ENCODE measurements at places on chromosomes 2 and 18.

DNA sequence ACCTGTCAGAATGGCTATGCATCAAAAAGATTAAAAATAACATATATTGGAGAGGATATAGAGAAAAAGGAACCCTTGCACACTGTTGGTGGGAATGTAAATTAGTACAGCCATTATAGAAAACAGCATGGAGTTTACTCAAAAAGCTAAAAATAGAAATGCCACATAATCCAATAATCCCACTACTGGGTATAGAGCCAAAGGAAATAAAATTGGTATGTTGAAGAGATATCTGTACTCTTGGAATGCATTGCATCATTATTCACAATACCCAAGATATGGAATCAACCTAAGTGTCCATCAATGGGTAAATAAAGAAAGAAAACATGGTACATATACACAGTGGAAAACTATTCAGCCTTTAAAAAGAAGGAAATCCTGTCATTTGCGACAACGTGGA is 77.2 kb downstream of the C1D start:
- DNase-seq: no peak

GRCh38 chr2:46544581-46544980 is 65.2 kb downstream of the TMEM247 start:
- DNase-seq: no peak

- DNase-seq: no peak
Observed at GRCh38 chr2:217618744-217619143, 384.1 kb downstream of the TNS1 start.

DNA sequence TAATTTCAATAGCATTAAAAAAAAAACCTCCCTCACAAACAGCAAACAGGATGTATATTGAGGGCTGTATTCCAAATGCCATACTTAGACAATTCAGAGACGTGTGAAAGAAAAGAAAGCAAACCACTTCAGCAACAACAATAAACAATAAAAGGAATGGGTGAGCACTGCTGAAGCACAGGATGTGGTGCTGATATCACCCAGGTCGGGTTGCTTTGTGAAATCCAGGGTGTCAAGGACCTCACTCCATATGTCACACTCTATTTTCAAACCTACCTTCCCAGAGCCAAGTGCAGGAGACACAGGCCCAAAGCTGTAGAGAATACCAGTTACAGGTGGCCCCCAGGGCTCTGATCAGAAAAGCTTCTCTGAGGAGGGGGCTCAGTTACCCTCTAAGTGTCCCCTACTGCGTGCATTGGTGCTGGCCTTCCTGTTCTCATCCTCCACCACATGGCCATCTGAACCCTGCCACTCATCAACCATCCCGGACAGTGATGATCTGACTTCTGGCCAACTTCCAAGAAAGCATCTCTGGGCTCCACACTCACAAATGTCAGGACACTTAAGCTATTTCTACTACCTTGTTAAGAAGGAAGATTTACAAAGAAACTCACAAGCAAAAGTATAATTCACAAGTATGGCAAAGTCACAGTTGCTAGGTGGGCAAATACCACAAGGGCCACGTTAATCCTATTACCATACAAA is 363.0 kb downstream of the SS18 start:
- DNase-seq: no peak

DNA sequence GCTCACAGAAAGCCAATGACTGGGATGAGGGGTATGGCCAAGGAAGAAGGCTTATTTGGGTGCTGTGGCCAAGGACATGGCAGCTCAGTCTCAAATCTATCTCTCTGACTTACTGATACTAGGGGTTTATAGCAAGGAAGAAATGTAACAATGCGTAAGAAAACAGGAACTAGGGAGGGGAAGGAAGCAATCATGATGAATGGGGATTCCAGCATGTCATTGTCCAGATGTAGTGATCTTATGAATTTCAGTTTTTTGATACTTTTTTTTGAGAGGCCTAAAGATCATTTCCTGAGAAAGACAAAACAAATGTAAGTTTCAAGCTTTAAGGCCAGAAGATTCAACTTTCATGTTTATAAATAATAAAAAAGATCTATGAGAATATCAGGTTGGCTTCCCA is 298.6 kb upstream of the FAM98A start:
- DNase-seq: no peak

GRCh38 chr2:168536925-168537466 is 80.9 kb downstream of the CERS6 start:
- DNase-seq: no peak

- DNase-seq: no peak
Observed at GRCh38 chr18:8018701-8019331, 451.7 kb downstream of the PTPRM start.

GRCh38 chr2:203500951-203501350 is 34.1 kb downstream of the RAPH1 start:
- no peak for DNase-seq

GRCh38 chr2:150076281-150076680 is 411.2 kb downstream of the RND3 start:
- DNase-seq: no peak

DNA sequence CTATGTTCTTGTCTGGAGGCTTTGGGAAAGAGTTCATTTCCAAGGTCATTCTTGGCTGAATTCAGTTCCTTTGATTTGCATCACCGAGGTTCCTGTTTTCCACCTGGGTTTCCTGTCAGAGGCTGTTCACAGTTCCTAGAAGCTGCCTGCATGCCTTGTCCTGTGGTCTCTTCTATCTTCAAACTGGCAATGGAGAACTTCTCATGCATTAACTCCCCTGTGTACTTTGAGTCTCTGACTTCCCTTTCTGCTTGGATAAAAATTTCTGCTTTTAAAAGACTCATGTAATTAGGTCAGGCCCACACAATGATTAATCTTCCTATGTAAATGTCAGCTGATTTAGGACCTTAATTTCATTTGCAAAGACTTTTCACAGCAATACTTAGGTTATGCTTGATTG is 499.3 kb upstream of the FANCL start:
- DNase-seq: no peak

DNA sequence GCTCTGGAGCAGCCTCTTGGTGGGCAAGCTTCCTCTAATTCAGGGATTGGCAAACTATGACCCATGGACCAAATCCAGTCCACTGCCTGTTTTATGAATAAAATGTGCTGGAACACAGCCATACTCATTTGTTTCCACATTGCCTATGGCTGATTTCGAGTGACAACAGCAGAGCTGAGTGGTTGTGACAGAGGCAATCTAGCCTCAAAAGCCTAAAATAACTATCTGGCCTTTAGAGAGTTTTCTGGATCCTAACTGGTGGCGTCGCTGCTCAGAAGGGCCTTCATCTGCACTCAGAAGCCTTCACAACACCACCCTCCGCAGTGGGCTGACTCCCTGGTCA is 147.1 kb downstream of the CCBE1 start:
- no peak for DNase-seq

GRCh38 chr2:35116151-35116550 is 1239.4 kb upstream of the CRIM1 start:
- no peak for DNase-seq

DNA sequence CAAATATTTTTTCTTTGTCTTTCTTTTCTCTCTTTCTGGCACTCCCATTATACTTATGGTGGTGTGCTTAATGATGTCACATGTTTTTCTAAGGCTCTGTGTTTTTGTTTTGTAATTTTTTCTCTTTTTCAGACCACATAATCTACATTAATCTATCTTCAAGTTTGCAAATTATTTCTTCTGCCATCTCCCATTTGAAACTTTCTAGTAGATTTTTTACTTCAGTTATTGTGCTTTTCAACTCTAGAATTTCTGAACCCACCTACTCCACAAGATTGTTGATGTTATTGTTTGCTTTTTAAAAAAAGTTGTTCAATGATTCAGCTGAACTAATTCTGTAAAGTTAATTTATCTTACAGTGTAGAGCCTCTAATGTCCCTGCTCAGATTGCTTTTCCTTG is 121.4 kb downstream of the SCN3A start:
- no peak for DNase-seq

GRCh38 chr2:120525056-120526046 is 179.4 kb downstream of the INHBB start:
- DNase-seq: no peak

GRCh38 chr2:224260372-224261020 is 141.4 kb downstream of the FAM124B start:
- DNase-seq: no peak

DNA sequence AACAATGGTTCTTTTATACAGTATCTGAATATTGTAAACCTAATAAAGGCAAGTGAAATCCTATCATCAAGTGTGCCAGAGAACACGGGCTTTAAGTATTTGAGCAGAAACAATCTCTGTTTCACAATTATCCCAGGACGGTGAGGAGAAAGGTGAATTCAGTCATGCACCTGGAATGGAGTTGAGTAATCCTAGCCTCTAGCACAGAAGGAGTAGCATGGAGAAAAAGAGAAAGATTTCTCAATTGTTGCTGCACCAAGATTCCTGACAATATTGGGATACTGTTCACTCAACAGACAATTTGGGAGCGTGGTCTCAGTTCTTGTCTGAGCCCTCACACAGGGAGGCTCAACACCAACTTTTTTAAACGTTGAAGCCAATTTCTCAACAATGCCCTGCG is 510.6 kb downstream of the SOX11 start:
- no peak for DNase-seq

DNA sequence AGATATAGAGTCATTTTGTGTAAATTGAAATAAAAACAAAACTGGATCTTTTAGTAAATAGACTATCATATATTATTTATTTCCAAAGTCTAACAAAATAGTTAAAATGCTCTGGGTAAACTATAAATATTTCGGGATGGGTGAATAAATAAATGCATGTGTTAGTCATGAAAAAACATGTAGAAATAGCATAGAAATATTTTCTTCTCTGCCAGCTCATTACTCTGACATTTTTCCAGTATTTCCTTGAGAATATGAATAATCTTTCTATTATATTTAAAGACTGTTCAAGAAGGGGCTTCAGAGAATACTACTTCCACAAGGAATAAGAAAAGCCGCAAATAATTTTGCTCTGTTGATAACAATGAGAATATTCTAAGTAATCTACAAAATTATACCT is 880.4 kb downstream of the TRIB2 start:
- DNase-seq: no peak

DNA sequence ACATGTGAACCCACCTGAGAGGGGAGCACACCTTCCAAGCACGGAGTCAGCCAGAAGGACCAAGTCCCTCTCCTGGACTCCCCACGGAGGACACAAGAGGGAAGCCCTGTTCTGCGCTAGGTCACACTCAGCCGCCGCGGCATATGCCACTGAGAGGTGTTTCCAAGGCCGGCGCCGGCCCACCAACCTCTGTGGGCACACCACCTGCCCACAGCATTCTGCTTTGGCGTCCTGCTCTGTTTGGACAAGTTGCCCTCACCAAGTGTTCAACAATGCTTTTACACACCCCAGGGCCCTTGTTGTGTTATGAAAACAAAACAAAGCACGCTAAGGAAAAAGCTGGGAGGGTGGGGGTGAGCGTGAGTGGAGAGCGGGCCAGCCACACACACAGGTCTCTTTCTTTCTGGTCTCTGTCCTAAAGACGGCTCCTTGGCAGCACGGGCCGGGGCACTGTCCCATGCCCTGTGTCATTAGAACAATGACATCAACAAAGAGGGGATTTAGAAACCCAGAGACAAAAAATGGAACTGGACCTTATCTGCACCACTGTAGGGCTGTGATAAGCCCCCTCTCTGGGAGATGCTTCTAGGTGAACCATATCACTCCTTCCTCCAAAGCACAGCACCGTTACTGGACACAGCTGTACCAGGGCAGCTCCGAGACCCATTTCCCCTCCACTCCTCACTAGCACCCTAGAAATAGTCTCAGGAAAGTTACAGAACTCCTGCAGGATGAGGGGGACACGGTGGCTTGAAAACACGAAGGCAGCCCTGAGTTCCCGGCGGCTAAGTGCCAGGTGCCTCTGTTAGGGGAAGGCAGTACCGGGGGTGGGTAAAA is 17.0 kb downstream of the SMAD7 start:
- no peak for DNase-seq

DNA sequence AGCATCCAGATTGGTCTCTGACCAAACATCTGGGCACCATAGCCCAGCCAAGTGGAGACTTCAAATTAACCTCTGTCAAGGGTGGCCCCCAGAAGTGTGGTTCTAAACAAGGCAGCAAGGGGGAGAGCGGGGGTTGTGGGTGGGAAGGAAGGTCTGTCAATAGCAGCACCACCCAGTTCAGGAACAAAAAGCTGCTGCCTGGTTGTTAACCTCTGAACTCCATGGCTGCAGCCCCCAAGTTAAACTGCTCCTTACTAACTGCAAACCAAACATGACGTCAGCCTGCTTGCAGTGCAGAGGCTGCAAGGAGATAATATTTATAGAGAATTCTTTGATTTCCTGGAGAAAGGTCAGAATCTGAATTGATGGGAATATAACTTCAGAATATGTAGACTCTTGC is 76.5 kb downstream of the ARL4C start:
- DNase-seq: no peak

DNA sequence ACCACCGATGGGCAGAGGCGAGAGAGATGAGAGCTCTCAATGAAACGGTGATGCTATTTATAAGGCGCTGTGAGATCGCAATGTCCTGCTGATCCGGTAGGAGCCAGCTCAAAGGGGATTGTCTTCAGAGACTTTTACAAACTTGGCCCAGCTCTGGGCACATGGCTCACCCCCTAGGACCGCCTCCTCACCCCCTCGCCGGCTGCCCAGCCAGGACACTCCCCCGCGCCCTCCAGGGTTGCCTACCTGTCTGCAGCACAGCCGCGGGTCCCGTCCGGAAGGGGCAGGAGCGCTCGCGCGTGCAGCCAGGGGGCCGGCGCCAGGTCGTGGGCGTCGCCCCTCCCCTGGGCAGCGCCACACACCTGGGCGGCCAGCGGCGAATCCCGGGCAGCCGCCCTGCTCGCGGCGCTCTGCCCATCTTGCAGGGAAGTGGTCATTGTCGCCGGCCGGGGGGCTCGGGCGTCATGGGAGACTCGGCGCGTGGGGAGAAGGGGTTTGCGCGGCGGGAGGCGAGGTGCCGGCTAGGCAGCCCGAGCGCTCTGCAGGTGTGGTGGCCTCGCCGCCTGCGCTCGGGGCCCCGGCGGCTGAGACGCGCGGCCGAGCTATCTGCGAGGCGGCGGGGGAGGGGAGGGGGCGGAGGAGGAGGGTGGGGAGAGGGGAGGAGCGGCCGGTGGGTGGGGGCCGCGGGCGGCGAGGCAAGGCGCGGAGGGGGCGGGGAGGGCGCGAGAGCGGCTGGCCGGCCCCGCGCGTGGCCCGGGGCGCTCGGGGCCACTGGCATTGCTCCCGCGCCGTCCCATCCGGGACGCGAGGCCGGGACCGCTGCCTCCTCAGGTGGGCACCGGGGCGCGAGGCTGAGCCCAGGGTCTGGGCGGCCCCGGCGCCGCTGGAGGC is at the start of gene GRB14:
GRB14 (minus strand) TSS at position 610 of the 891 bp plus-strand sequence; CDS start at position 437, 173 bp downstream.
- DNase-seq: peak; percentile 80

- DNase-seq: no peak
Observed at GRCh38 chr18:12315911-12316310, 7.9 kb downstream of the TUBB6 start.

GRCh38 chr2:96800061-96801004 is 15.7 kb upstream of the CNNM3 start:
- no peak for DNase-seq

DNA sequence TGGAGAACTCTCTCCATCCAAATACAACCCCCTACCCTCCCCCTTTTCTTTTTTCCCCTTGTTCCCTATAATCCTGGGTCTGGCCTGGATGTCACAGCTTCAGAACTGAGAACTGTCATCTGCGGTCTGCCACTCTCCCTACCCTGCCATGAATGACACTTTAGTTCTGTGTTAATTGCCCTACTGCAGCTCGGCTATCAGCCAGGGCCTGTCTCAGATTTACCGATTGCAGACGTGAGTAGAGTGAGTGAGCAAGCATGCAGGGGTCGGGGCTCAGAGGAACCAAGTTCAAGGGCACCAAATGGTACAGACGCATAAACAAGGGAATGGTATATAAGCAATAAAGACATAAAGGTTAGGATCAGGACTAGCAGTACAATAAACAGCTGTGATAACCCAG is 967.8 kb downstream of the BCL11A start:
- no peak for DNase-seq

- DNase-seq: no peak
Observed at GRCh38 chr2:239470151-239470900, 69.5 kb upstream of the HDAC4 start.

Data from WTC11 (cell line).